ENCODE measurements at places on chromosomes 13 and 19.

- DNase-seq = no peak
These were observed 32.3 kb upstream of the AKAP11 start for GRCh38 chr13:42239644-42240043.

DNA sequence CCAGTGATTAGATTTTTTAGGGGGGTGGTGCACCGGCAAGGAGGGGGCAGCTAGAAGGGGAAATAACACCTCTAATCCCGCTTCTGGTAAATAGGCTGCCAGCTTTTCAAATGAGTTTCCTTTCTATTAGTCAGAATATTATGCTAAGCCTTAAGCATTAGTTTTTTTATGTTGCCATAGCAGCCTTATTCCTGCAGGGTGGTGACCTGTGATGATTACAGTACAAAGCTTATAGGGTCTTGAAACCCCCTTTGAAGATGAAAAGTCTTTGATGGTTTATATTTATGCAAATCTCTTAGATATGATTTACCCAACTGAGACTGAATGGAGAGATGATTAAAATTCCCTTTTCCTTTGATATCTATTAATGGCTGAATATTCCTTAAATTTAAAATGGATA is 109.8 kb downstream of the ZIC5 start:
- no peak for DNase-seq

DNA sequence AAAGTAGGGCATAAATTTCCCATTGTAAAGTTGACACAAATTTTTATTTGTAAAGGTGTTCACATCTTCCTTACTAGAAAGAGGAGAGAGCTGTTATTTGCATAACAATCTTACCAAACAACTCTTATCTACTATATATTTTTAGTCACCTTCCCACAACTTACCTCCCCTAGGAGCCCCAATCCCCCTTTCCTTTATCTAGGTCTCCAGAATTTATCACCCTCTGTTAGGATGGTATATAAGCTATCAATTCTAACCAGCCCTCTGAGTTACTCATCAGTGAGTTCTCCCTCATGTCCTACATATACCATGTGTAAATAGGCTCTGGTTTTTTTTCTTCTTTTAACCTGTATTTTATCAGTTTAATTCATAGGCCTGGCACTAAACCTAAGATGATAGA is 62.2 kb downstream of the DCT start:
- no peak for DNase-seq

DNA sequence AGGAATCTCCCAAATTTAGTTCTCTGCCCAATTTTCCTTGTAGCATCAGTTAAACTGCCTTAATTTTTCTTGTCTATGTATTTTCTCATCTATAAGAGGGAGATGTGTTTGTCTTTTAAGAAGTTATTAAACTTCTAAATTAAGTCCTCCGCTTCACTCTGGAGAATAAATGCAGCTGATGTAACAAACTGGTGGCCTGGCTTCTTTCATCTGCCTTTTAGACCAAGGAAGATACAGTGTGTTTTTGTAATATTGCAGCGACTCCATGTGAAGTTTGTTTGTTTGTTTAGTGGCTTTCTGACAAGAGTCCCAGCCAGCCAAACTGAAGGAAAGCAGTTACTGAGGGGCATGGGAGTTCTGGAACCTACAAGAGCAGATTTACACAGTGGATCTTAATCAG is 56.4 kb downstream of the KLF12 start:
- peak; percentile 62 for DNase-seq

GRCh38 chr19:49546825-49547565 is 19.2 kb downstream of the RCN3 start:
- DNase-seq = peak; percentile 96

- no peak for DNase-seq
These were observed 40.5 kb downstream of the EFNB2 start for GRCh38 chr13:106494936-106495335.

- peak; percentile 78 for DNase-seq
These were observed 21.8 kb upstream of the NAXD start for GRCh38 chr13:110593430-110594130.

- DNase-seq = no peak
These were observed 527.5 kb downstream of the RFC3 start for GRCh38 chr13:34345258-34345965.

GRCh38 chr19:2702170-2703076 is at the start of gene GNG7:
GNG7 (minus strand) TSS chr19:2702694; CDS start chr19:2520688, 182,006 bp downstream.
- peak; percentile 80 for DNase-seq

DNA sequence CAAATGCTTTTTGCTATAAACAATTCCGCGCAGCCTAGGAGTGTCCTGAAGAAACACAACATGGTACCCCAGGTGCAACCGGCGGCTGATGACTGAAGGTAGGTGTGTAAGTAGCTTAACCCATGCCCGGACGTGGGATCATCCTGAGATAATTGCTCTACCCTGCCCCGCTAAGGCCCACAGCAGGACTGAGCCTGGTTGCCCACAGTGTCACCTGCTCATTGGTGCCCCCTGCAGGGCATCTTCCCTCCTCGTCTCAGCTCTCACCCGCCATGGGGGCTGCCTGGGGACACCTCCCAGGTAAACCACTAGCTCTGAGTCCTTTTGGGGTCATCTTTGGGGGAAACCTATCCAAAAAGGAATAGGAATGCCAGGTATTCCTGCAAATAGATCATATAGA is 22.3 kb downstream of the TMEM161A start:
- DNase-seq = no peak

- no peak for DNase-seq
These were observed at the start of gene KLK11 for GRCh38 chr19:51026554-51026831. KLK11 (minus strand) TSS chr19:51026616; CDS start chr19:51025631, 985 bp downstream.

GRCh38 chr19:33472226-33472625 is 49.4 kb downstream of the PEPD start:
- no peak for DNase-seq
